ENCODE measurements at places on chromosomes 2 and 18.
A peak's percentile ranks its signal among the peaks of the same experiment; 100 is the strongest.

DNA sequence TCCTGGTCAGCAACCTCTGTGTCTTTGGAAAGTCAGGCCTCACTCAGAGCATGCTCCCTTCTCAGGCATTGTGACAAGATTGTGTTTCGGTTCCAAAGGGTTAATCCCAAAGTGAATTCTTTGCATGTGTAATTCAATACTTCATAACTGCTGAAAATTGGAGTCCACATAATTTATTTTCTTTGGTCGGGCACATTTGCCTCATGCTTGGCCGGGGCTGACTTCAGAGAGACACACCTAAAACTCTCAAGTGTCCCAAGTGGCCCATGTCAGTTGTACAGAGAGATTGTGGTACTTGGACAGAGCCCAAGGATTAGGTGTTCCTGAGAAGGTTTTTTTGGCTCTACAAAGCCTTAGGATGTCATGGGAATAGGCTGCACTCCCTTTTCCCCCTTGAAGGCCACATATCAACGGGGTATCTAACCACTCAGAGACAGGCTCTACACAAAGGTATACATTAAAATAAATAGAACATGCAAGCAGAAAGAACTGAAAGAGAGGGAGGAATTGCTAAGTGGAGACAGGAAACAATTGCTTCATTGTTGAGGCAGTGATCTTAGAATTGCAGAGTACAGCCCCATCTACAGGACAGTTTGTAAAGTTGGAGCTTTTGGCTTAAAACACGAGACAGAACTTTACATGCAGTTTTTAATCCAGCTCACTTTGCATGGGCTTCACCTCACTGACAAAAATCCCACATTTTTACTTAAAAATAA is 1232.3 kb upstream of the ZEB2 start:
- peak; percentile 86 for DNase-seq

GRCh38 chr18:72161691-72162090 is 382.5 kb downstream of the CBLN2 start:
- no peak for DNase-seq

GRCh38 chr2:101788565-101788964 is 91.1 kb downstream of the MAP4K4 start:
- DNase-seq, result no peak

- DNase-seq, result no peak
Measured at GRCh38 chr2:224932522-224932921, 109.7 kb downstream of the DOCK10 start.

GRCh38 chr18:74965682-74966081 is 243.3 kb downstream of the PTGR3 start:
- no peak for DNase-seq

- no peak for DNase-seq
Measured at GRCh38 chr18:9743200-9744016, 35.3 kb downstream of the RAB31 start.

- no peak for DNase-seq
Measured at GRCh38 chr2:203401-203800, 60.4 kb downstream of the SH3YL1 start.

DNA sequence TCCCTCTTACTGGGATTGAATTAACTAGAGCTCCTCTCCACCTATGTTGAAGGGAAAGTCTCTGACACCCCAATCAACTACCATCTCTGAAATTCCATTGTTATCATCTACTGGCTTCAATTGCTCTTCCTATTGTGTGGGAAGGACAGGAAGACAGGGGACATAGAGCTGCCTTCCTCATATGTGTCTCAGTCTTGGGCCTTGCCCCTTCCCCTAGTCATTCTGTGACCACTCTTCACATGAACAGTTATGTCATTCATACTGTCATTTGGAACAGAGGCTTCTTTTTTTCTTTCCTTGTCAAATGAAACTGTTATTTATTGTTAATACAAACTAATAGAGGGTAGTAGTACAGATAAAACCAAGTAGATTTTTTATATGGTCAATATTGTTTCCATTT is 69.6 kb upstream of the EMILIN2 start:
- DNase-seq, result no peak

- no peak for DNase-seq
Measured at GRCh38 chr2:238155051-238155760, 3.6 kb upstream of the ERFE start.

DNA sequence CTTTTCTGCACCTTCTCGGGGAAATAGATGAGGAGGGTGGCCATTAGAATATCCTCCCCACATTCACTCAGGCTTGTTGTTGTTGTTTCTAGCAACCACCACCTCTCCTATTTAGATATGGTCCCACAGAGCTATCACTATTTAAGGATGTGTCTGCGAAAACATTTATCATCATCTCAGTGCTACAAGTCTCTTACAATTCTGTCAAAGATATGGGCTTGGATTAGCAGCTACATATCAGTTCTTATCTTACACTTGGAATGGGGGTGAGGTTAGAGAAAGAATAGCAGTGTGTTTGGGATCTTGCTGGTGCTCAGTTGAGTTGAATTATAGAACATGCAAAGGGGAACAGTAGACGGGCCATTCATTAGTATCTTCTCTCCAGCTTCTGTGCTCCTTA is 546.1 kb downstream of the PARD3B start:
- no peak for DNase-seq

- no peak for DNase-seq
Measured at GRCh38 chr2:20624884-20625485, 25.9 kb downstream of the HS1BP3 start.

DNA sequence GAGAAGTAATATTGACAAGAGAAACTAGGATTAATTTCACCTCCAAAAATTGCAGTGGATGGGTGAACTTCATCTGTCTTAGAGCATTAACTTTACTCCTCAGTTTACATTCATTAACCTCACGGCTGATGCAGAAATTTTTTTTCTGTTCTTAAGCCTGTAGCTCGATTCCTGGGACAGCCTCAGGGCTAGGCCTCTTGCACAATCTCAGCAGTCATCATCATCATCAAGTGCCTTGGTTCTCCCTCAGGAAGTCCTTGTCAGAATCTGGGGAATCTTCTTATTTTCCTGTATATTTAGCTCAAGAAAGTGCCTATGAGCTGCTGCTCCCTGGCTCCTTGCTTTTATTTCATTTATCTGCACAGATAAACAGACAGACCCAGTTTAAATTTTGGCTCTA is 1272.2 kb upstream of the LRRTM1 start:
- DNase-seq, result no peak

DNA sequence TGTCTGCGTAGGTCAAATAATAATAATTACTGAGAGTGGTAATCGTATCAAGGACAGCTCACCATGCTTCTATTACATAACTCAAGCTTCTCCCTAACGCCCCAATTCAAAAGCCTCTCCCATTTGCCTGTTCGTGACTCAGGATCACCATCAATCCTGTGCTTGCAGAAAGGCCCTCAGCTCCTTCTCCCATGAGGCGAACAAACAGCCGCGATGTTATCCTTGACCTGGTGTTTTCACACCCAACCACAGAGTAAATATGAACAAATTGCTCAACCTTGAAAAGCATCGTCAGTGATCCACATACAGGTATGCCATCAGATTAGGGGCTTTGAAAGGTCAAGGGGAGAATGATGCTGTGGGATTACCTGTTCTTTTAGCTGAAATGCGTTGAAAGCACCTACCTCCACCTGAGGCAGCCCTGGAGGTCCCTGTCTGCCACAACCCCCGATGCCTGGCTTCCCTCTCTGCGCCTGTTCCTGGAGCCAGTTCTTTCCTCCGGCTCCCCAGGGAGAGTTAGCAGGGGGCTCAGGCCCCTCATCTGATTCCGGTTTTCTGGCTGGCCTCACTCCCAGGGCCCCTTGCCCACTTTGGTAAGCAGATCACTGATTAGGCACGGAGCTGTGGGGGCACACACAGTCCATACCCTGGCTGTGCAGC is 39.1 kb upstream of the ODC1 start:
- DNase-seq, result no peak

DNA sequence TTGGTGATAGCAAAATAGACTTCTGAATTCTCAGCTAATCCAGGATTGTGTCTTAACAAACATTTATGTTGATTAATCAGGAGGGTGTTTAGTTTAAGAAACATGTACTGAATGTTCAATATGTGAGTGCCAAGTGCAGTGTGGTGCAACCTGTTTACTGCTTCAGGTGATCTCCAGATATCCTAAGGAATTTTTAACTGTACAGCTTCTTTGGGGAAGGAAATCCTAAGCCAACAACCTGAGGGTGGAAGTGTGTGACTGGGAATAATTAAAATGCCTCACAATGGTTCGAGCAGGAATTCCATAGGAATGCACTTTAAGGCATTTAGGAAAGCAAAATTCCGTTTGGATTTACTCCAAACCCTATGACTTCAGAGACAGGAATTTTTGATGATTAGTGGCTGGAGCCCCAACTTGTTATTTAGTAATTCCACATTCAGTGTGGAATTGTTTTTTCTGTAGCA is 16.4 kb downstream of the CRIM1 start:
- DNase-seq, result no peak

- peak; percentile 59 for DNase-seq
Measured at GRCh38 chr2:174247474-174248186, 702 bp downstream of the OLA1 start.

GRCh38 chr2:148670773-148671172 is 26.2 kb downstream of the EPC2 start:
- no peak for DNase-seq

DNA sequence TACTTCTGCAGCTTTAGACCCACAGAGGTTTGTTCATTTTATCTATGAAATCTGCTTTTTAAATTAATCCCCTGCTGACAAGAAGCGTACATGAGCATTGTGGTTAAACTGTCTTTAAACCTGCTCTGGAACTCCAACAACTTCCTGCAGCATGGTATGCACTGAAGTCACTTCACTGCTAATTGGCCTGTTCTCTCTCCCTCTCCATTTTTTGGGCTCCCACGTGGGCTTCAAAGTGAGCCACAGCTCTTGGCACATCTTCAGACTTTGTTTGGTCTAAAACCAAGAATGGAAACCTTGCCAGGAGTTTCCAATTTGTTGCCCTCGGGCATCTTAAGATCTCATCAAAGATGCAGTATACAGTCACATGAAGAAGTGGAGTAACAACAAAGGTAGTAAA is 311.4 kb downstream of the LRRTM1 start:
- peak; percentile 71 for DNase-seq

DNA sequence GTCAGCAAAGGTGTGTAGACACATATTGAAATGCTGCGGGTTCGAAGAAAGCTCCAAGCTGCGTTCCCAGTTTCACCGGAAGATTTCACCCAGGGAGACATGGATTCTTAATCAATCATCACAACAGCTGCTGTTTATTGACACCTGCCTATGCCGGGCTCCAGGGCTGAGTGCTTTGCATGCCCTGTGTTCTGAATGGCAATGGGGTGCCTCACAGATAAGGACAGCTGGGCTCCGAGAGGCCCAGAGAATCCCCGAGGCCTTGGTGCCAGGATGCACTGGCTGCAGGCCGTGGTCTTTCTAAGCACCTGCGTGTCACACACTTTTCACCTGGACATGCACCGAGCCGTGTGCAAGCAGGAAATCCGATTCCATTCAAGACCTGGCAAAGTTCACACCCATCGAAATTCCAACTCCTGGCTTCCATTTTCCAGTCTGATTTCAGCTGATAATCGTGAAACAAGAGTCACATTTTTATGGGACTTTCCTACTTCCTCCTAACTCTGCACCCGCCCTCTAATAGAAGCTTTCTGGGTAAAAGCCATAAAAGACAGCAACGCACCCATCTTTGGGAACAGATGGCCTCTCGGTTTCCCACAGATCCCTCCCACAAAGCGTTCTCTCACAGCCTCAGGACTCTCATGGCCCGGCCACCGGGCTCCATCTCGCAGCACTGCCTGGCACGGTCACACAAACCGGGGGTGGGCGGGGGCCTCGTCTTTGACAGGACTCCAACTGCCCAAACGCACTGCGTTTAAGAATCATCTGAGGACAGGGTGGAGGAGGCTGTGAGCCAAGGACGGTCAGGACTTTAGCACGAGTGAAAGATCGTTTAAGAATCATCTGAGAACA is 245.6 kb upstream of the SALL3 start:
- no peak for DNase-seq

GRCh38 chr18:29096079-29096770 is 919.3 kb upstream of the CDH2 start:
- DNase-seq, result peak; percentile 89

DNA sequence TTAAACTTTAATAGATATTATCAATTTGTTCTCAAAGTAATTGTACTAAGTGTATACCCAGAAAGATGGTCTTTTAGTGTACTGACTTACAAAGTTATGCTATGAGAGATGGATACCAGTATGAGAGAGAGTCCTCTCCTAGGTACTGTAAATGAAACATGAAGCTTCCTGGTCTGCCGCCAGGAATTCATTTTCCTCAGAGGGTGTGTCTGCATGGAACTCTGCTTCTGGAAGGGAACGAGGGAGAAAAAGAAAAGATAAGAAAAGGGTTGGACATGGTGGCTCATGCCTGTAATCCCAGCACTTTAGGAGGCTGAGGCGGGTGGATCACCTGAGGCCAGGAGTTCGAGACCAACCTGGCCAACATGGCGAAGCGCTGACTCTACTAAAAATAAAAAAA is 2.2 kb upstream of the SSB start:
- DNase-seq, result no peak

- DNase-seq, result peak; percentile 40
Measured at GRCh38 chr2:134249755-134250154, 4.1 kb upstream of the MGAT5 start.

GRCh38 chr18:22637787-22638186 is 220.1 kb upstream of the CTAGE1 start:
- DNase-seq, result no peak

- DNase-seq, result no peak
Measured at GRCh38 chr2:66343259-66343658, 91.7 kb upstream of the MEIS1 start.

GRCh38 chr2:122748552-122749011 is 993.1 kb downstream of the TSN start:
- no peak for DNase-seq

- DNase-seq, result no peak
Measured at GRCh38 chr2:100812116-100812515, 7.8 kb upstream of the NPAS2 start.

DNA sequence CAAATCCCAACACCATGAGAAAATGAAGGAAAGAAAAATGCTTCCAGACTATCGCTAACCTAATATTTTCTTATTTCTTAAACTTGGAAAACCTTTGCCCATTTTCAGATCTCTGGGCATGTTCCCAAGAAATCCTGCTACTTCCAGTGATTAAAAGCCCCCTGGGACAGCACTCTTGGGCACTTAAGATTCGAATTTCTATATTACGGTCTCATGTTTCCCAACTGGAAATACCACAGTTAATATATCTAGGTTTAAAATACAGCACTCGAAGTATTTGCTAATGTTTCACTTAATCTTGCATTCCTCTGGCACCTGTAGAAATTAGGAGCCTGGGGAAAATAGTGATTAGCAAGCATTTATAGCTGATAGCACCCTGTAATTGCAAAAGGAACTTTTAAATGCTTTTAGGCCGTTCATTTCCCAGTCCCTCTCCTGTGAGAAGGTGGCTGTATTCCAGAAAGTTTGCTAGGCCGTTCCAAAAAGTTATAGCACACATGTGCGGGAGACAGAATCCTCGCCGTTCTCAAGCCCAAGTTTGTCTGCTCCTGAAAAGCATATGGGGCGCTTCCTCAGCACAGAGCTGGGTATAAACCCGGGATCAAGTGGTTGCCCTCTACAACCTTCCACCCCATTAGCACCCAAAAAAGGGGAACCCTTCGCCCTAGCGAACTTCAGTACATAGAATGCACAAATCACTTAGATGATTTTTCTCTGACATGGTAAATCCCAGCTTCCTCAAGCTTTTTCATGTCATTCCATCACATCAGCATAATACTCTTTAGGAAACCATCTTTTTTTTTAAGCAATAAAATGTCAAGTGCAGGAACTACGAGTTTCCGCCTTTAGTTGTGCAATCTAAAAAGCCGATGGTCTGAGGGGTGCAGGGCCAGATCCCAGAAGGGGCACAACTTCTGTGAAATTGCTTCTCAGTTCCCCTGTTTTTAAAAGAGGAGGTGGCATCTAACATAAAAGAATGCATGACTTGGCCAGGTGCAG is 60.6 kb downstream of the DIPK1C start:
- peak; percentile 61 for DNase-seq

All from common myeloid progenitor, CD34-positive (primary cell).